Right renal cortex interstitium (tissue), 3 donors: ENCODE measurements at places on chromosomes 6 and 20.

- no peak for DNase-seq
Measured at GRCh38 chr20:53195876-53196610, 223.9 kb downstream of the TSHZ2 start.

DNA sequence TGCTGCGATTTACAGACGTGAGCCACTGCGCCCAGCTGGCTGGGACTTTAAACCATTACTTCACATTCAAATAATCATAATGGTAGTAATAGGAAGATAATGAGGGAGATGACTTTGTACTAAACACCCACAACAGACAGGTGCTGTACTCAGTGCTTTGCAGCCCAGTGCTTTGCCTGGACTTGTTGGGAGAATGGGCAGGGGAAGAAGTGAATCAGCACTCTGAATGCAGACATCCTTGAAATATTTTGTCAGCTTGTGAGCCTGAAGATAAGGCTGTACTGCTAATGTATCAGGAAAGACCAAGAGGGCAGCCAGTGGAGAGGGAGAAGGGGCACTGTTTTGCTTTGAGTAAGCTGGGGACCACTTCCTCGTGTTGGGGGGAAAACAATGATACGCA is 17.4 kb downstream of the NKX2-2 start:
- DNase-seq = no peak

- no peak for DNase-seq
Measured at GRCh38 chr20:46312075-46312944, 4.0 kb upstream of the CDH22 start.

DNA sequence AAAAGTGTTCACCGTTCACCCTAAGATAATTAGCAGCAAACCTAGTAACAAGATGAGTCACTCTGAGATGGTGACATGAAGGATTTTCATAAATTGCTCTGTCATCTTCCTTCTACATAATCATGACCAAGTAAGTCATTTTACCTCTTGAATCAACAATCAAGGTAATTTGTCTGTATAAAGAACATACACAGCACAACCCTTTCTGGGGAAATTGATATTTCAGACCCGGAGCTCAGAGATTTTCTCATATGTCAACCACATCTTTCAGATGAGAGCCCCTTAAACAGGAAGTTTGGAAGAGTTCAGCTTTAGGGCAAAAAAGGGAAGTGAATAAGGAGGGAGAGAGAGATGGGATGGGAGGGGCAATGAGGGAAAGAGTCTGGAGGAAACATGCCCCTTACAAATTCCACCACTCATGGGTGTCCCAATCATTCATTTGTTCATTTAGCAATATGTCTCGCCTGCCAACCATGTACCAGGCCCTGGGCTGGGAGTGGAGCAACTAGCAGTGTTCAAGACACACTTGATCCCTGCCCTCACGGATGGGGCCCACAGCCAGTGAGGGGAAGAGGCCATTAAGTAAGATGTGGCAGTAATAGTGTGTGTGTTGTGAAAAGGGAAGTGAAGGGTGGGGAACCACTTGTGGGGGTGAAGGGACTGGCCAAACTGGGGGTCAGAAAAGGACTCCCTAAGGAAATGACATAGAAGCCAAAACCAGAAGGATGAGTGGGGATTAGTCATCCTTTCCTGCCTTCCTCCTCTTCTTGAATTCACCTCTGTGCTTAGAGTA is 190.9 kb downstream of the MAFB start:
- no peak for DNase-seq

GRCh38 chr6:28643017-28643740 is 117.5 kb downstream of the GPX5 start:
- DNase-seq = no peak
